ENCODE measurements at places on chromosomes 1 and 21. TPM values are rescaled to one million over a fixed set of nuclear protein-coding genes. Genes with fewer than 3 reads are reported as not detected.

SLFNL1 gene
- total RNA-seq, result 0.67 TPM

PGBD5 gene
- total RNA-seq, result 3.2 TPM

DNA sequence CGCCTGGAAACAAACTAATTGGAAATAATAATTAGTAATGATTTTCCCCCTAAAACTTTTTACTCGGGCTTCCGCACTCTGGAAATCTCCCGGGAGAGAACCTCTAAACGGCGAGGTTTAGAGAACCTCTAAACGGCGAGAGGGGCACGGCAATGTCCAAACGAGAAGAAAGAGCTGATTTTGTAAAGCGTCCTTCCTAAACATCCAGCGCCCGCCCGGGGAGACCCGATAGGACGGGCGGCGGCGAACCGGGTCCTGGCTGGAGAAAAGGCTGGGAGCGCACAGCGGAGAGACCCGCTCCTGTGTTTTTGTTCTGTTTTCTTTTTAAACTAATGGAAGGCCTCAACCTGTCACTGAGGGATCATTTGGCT lies 1.6 kb downstream of the PAX7 start:
- DNase-seq, result no peak

- DNase-seq, result no peak
Observed at GRCh38 chr1:31689854-31690253, 14.0 kb downstream of the COL16A1 start.

GRCh38 chr1:84479998-84480397 lies 932 bp downstream of the RPF1 start:
- no peak for DNase-seq

GRCh38 chr1:103110701-103111100 lies 2.4 kb upstream of the COL11A1 start:
- DNase-seq, result no peak

- DNase-seq, result no peak
Observed at GRCh38 chr1:234687011-234687410, 77.0 kb upstream of the IRF2BP2 start.
